Sciatic nerve (tissue), 2 donors: ENCODE measurements at places on chromosomes 1 and 21.

- DNase-seq, result no peak
Observed at GRCh38 chr21:29218749-29219148, 80.0 kb upstream of the BACH1 start.

DNA sequence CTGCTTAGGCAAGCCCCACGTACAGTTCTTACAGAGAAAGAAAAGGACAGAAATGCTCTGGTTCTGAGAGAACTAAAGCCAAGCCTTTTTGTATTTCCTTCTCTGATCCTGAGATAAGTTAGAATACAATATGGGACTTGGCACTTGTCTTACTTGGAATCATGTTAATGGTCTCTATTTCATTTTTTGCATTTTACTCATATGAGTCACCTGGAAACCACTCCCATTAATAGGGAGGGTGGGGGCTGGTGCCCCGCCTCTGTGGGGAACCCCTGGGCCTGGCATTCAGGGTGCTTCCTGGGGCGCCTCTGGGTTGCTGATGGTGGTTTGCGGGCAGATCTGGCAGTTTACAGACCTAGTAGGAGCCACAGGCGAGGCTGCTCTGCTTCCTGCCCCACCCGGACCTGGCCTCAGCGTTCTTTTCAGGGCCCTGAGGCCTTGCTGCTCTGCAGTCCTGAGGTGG lies 26.7 kb downstream of the TSPAN2 start:
- DNase-seq, result no peak

DNA sequence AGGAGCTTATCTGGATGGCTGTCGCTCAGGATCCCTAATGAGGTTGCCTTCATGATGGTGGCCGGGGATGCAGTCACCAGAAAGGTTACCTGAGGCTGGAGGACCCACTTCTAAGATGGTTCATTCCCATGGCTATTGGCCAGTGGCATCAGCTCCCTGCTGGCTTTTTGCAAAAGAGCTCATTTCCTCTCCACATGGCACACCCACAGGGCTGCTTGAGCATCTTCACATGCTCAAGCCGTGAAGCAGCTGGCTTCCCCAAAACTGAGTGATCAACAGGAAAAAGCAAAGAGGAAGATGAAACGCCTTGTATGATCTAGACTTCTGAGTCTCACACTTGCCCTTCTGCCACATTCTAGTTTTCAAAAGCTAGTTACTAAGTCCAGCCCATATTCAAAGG lies 124.6 kb upstream of the CXADR start:
- no peak for DNase-seq

DNA sequence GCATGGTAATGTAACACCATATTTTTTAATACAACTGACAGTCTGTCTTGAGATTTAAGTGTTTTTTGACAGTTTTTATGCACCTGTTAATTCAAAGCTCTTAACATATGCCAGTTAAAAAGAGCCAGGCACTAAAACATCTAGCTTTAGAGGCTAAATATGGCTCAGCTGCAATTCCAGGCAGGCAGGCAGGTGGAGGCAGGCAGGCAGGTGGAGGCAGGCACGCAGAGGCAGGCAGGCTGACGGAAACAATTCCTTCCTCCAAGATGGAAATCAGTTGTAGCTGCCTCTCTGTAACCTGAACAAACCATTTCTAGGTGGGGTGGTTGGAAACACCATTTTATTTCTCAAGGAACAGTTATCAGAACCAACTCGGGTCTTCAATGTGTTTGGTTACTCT lies 51.2 kb downstream of the GORAB start:
- DNase-seq, result no peak

- no peak for DNase-seq
Observed at GRCh38 chr1:7289694-7290093, 481.4 kb upstream of the VAMP3 start.

DNA sequence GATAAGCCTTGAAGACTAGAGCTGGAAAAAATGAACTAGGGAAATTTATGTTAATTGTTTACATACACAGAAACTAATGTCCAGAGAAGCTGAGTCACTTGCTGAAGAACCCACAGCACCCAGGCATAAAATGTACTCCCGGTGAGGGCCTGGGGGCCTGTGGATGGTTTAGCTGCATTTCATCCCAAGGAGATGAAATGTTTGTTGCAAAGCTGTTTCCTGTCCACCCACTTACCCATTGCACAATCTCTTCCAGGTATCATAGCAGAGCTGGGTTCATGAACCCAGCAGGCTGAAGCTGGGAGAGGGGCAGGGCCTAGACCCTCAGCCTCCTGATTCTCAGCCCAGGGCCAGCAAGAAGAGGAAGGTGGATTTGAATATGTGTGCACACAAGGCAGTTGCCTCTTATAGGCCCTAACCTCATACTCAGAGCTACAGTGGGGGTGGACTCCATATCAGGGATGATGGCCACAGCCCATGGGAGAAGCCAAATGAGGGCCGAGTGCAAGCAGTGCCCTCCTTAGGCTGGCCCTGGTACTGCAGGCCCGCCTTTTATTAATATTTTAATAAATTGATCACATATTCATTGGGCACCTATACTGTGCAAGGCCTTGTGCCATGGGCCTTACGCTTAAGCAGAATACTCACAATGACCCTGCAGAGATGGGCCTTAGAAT lies 110.8 kb downstream of the LACTBL1 start:
- DNase-seq, result peak; percentile 69

DNA sequence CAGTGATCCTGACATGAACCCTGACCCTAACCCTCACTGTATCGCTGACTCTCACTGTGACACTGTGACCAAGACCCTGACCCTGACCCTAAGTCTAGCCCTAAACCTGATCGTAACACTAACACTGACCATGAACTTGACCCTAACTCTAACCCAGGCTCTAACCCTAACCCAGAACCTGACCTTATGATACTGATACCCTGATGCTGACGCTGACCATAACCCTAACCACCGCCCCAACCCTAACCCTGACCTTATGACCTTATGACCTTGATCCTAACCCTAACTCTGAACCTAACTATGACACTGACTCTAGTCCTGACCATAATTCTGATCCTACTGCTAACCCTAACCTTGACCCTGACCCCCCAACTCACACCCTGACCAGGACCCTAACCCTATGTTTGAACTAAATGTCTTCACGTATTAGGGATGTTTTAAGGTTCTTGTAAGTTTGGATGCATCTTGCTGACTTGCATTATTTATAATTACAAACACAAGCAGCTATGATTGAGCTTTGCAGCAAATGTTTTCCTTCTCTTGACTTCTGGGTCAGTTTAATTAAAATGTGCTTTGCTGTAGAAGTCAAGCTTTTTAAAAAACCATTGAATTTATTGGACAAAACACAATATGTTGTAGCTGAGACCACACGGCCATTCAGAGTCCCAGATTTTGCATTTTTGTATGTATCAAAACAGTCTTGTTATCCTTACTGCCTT lies 23.9 kb upstream of the PRSS38 start:
- no peak for DNase-seq

DNA sequence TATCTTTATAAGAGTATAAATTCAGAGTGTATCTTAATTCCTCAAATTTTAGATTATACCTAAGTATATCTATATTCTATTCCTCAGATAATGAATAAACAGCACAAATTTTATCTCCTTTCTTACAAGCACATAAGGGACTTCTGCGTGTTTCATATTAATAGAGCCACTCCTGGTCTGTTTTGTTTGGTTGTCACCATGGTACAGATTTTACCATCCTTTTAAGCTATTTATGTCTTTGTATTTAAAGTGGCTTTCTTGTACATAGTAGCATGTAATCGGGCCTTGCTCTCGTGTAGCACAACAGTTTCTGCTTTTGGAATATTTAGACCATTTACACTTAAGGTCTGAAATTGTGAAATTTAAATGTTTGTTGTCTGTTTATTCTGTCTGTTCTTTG lies 52.6 kb upstream of the SLC35A3 start:
- no peak for DNase-seq

GRCh38 chr1:26618561-26618960 lies 77.3 kb upstream of the ARID1A start:
- DNase-seq, result no peak

DNA sequence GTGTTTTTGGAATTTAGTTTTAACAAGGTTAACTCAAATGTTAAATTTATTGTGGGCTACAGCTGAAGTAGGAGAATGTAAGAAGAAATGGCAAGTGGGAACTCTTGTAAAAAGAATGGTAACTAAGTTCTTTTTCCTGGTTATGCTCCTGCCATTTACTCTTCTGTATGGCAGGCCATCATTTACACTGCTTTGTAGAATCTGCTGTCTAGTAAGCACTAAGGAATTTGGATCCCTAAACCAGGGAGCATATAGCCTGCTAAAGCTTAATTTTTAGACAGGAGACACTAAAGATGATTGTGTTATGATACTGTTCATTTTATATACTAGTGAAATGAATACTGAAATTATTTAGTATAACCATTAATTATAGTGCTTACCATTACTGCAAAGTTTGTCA lies 85.3 kb downstream of the CAMTA1 start:
- DNase-seq, result no peak

- no peak for DNase-seq
Observed at GRCh38 chr21:45127937-45128336, 53.6 kb downstream of the ADARB1 start.

DNA sequence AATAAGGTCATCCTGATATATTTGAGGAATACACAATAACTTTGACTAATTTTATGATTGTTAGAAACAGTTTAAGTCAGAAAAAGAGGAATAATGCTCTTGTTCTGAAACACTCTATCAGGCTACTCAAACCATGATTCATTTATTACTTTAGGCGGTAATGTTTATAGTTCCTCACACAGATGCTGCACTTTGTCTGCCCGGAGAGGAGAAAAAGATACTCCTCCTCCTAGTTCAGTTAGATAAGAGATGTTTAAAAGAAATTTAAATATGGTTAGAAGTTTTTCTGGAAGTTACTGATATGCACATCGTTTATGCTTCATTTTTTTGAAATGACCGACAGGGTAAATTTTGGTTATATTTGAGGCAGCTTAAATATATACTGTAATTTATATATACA lies 103.0 kb downstream of the ZMYM4 start:
- no peak for DNase-seq

- DNase-seq, result peak; percentile 93
Observed at GRCh38 chr1:94854458-94855306, 34.5 kb downstream of the SLC44A3 start.

DNA sequence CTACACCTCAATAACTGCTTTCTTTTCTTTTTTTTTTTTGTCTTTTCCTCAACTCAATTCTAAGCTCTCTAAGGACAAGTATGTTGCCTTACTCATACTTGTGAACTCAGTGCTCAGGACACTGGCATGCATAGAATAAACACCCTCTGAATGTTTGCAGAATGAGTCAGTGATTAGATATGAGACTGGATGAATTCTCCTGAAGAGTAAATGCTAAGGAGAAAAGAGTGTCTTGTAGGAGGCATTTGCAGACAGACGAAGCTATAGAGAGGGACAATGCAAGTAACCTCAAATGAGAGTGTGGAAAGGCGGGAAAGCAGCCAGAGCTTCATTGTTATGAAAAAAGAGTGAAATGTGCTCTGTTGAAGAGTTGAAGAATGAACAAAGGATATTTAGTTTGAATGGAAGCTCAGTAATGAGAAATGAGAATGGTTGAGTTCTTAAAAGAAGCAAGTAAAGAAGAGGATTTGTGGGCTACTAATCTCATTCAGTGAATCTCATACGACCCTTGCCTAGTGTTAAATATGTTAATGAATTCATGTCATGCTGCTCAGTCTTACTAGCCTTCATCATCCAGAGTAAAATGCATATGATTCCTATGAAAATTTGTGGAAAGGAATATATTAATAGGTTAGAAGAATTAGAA lies 166.1 kb upstream of the DPYD start:
- no peak for DNase-seq

DNA sequence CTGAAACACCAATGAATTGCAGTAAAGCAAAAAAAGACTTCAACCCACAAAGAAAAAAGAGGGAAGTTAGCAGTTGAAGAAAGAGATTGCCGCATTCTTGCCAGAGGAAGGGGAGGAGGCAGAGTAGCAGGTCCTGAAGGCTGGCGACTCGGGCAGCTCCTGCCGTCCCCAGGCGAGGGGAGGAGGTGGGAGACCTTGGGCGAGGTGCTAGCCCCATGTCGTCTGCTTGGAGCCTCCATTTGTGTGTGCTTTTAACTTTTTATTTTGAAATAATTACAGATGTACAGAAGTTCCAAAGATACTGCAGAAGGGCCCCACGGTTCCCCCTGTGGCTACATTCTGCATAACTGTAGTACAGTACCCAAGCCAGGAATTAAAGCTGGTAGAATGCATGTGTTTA lies 6.7 kb downstream of the TRPM2 start:
- DNase-seq, result no peak

DNA sequence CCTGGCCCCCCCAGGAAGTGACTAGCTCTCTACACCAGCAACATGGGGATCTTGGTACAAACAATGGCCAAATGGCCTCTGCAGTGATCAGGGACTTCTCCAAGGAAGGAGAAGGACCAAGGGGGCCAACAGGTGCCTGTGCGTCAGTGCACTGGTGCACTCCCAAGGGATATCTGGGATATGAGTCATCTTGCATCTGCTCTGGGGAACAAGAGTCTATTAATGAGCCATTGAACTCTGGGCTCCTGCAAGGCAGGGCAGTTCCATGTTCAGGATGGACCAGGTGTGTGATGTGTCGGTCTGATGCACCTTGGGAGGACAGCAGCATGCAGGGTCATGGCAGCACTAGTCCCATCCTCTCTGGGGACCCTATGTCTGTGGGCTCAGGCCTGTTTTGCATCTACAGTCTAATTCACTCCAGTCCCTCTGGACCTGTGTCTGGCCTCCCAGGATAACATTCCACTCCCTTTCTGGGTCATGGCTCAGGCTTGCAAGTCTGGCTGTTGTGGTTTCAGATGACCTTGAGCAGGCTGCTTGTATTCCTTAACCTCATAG lies 125.3 kb downstream of the TRABD2B start:
- DNase-seq, result no peak

DNA sequence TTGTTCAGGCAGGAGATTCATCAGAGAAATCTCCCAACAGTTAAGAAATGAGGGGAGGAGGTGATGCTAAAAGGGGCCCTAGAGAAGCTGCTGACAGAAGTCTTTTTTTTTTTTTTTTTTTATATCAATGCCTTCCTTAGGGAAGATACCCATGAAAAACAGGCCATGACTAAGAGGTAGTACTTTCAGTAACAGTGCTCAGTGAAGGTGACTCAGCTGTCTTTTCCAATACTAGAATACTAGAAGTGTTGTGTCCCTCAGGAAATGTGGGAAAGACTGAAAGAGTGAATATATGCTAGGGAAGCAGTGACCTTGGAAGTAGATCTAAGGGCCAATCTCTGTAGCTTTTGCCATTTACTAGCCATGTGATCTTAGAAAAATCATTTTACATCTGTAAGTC lies 52.4 kb upstream of the SLFNL1 start:
- no peak for DNase-seq

DNA sequence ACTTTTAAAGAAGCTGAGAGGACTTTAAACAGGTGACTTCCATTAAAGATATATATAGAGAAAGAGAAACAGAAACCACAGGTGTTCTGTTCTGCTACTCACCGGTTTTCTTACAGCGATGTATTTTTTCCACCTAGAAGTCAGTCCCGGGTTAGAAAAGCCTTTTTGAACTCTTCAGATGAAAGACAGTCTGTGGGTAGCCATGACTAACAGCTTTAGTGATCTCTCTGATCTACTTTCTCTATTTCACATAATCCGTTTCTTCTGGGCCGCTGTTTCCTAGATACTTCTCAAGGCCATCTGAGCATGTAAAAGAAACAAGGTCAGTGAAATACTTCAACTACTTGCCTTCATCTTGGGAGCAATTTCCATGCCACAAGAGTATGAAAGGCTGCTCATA lies 25.1 kb downstream of the WDR64 start:
- no peak for DNase-seq
